ENCODE measurements at places on chromosomes 7 and 10.

- no peak for DNase-seq
These were observed 32.9 kb upstream of the CALN1 start for GRCh38 chr7:72445075-72445474.

GRCh38 chr10:21398563-21399231 is 126.8 kb downstream of the SKIDA1 start:
- DNase-seq, result no peak

DNA sequence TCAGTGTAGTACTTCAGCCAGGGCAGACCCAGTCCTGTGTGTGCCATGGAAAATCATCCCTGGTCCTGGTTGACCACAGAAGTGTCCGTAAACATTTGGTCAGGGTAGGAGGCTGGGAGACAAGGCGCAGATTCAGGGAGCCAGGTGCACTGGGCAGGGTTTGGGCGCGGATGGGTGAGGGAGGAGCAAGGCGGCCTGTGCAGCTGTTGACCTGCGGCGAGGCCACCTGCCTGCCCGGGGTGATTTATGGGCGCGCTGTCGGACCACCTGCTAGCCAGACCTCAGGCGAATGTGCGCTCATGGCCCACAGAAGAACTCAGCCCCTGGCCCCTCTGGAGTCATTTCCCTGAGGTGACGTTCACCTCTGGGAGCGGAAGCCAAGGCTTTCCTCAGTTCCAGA is 6.6 kb downstream of the SFRP5 start:
- no peak for DNase-seq

DNA sequence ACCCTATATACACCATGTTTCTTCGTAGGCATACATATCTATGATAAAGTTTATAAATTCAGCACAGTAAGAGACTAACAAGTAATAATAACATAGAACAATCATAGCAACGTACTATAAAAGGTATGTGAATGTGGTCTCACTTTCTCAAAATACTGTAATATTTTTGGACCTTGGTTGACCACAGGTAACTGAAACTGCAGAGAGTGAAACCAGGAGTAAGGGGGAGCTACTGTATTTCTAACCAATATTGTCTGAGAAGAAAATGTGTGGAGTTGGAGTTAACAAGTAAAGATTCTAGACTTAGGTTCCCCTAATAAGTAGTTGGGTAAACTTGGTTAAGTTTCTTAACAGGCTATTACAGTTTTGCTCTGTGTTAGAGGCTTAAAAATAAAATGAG is 72.1 kb downstream of the GNAI1 start:
- no peak for DNase-seq

DNA sequence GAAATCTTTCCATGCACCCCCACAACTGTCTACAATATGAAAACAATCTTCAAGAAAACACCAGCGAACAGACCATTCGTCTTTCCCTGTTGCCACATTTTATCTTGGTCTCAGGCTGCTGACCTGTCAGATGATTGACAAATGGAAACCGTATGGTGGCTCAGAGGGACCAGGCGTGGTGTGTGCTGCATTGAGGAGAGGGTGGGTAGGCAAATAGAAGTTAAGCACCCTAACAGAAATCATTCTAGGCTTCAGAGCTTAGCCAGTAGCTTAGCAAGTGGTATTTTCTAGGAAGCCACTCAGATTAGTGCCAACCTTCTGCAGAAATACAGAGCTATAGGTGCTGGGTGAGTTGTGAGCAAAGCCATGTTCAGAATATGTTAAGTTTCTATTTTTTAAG is 114.9 kb downstream of the DPP6 start:
- DNase-seq, result no peak

- no peak for DNase-seq
These were observed 62.8 kb downstream of the TACC2 start for GRCh38 chr10:122051609-122052385.

DNA sequence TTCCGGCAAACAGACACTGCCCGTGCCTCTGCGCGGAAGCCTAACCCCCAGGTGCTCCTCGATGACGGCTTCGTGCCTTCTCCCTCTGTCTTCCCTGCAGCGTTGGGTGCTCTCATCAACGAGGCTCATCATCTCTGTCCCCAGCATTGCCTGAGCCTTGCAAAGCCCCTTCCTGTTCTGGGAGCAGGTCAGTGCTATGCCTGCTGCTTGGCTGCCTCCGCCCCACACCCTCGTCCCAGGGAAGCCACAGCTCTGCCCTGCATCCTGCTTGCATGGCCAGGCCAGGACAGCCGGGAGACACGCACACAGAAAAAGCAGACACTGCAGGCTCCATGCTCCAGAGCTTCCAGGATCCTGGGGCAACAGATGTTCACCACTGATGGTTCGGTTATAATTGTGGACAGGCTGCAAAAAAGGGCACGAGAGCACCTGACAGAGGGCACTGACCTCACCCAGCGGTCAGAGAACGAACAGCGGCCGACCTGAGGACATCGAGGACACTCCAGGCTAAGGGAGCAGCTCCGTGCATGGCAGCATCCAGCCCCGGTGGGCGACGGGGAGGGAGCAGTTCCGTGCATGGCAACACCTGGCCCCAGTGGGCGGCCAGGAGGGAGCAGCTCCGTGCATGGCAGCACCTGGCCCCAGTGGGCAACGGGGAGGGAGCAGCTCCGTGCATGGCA is 265.5 kb downstream of the PTPRN2 start:
- DNase-seq, result no peak

- no peak for DNase-seq
These were observed 72.8 kb downstream of the BICC1 start for GRCh38 chr10:58585435-58585834.

GRCh38 chr10:92031580-92031979 is 108.0 kb downstream of the BTAF1 start:
- DNase-seq, result no peak

GRCh38 chr7:149422162-149422913 is 38.5 kb downstream of the ZNF777 start:
- peak; percentile 13 for DNase-seq

GRCh38 chr10:106107706-106108105 is 1056.8 kb downstream of the SORCS1 start:
- DNase-seq, result no peak

DNA sequence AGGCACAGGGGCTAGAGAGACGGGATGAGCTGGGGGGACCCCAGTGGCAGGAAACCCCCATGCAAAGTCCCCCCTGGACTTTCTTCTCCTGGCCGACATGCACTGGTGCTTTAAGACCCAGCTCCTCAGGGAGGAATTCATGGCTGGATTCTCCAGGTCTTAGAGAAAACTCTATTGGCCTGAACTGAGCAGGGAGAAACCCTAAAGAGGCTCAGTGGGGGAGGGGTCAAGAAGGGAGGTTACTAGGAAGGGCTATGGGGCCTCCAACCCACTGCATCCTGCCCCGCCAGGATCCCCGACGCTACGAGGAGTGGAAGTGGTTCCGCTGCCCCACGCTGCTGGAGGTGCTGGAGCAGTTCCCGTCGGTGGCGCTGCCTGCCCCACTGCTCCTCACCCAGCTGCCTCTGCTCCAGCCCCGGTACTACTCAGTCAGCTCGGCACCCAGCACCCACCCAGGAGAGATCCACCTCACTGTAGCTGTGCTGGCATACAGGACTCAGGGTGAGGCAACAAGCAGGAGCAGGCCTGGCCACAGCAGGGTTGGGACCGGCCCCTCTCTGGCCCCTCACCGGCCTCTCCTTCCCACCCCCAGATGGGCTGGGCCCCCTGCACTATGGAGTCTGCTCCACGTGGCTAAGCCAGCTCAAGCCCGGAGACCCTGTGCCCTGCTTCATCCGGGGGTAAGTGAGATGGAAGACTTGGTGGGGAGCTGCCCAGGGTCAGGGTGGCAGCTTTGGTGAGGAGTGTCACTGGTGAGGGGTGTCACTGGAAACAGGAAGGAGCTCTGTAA is 13.8 kb downstream of the ATG9B start:
- no peak for DNase-seq

DNA sequence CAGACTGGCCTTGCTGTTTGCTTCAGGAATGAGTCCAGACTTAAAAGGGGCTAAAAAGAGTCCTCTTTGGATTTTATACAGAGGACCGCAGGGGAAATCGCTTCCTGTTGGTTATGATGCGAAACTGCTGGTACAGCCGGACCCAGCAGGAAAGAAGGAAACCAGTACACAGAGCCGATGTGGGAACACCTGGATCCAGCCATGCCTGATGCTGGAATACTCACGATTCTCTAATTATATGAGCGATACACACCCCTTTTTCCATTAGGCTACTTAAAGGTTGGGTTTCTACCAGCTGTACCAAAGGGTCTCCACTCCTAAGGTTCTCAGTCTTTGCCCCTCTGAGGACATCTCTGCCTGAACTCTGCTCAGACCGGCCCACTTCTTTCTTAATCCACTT is 27.7 kb downstream of the ZNF777 start:
- DNase-seq, result no peak

GRCh38 chr7:18212308-18212707 is 184.7 kb upstream of the PRPS1L1 start:
- DNase-seq, result no peak

- no peak for DNase-seq
These were observed 51.3 kb upstream of the FAM180A start for GRCh38 chr7:135799881-135800280.

DNA sequence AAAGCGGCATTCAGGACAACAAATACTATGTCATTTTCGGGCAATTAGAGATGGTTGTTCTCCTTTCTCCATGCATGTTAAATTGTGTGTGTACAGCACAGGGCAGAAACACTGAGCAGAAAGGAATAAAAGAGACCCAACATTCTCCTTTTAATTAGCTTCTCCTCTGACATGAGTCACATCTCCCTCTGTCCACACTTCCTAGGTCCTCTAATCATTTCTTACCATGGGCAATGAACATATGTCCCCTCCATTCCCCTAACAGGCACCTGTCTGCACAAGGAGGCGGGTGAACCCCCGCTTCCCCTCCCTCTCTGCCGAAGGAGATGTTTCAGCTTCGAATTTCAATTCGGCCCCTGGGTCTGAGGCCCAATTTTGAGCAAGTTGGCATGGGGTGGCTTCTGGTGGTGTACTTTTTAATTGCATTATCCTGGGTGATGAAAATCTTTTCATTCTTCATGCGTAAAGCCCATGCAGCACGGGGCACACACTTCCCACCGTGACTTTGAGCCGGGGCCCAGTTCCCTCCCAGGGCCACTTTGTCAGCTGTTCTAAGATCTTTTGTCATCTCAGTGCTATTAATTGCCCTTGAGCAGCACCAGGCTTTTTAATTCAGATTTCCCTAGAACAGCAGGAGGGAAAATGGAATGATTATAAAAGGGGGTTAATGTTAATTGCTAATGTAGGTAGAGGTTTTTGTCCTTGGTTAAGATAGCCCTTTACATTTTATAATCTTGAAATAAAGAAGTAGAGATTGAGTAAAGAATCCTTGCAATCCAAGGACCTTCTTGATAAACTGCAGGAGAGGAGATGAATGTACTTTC is 219.5 kb upstream of the NRP1 start:
- no peak for DNase-seq

DNA sequence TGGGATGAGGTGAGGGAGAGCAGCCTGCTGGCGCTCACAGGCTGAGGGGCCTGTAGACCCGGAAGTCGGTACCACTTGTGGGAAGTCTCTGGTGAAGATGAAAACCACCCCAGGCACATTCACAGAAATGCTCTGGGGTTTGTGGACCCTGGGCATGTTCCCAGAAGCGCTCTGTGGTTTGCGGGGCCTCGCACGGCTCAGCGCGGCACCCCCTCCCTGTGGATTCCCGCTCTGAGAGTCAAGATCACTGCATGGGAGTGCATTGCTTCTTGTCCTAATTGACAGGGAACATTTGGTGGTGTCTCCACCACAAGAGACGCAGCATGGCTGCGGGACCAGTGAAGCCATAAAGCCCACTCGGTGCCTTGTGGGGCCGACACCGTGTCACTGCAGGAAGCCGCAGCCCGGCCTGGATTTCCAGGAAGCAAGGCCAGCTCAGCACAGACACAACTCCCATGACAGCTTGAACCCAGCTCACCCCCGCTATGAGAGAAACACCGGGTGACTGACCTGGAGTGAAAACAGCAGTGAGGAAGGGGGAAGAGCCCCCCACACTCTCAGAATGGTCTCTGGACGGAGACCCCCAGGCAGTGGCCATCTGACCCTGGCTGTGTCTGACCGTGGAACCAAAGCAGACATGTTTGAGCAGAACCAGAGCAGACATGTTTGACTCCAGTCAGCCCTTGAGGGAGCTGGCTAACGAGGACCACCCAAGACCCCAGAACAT is 157.2 kb downstream of the PTPRN2 start:
- no peak for DNase-seq

DNA sequence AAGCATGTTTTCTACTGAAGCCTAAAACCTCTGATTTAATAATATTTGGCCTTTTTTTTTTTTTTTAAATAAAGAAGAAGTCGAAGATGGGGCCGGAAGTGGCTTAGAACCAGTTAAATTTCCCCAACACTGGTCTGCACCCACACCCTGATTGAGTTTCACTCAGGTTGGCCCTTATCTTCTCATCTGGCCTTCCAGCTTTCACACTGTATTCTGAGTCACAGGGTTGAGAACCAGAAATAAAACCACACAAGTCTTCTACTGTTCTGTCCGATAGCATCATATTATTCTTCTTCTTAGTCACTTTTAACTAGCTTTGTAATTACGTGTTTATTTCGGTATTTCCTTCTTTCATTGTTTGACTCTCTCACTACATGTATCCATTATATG is 9.9 kb downstream of the ZNF365 start:
- DNase-seq, result no peak

- no peak for DNase-seq
These were observed 770.3 kb downstream of the TYW1 start for GRCh38 chr7:67766906-67767410.

DNA sequence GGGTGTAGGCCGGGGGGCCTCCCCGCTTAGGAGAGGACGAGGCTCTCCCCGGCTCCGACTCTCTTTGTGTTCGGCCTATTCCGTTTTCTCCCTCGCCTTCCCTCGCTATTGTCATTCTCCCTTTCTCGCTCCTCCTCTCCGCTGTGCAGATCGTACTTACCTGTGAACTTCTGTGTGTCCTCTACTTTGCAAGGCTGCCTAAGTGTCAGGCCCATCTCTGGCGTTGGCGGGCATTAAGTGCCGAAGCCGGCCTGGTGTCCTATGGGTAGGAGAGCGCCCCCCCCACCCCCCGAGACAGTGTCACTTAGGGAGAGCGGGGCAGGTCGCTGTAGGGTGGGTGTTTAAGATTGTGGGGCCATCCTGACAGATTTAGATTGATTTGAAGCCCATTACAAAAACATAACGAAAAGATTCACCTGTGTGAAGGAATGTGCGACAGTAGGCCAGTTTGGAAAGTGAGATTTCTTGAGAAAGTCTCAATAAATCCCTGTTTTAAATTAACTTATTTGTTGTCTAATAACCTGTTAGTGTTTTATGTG is 579 bp downstream of the RBM33 start:
- no peak for DNase-seq

- DNase-seq, result no peak
These were observed 3.9 kb upstream of the TMEM184A start for GRCh38 chr7:1559626-1560590.

GRCh38 chr10:128741680-128742079 is 615.5 kb upstream of the MKI67 start:
- DNase-seq, result no peak

Measured in NCI-H2081 treated with DMSO at 0.1 percent for 48 hours (cell line).